ENCODE measurements at places on chromosomes 7 and 10.

GRCh38 chr7:155858521-155859061, 46.3 kb upstream of the SHH start:
- no peak for DNase-seq

GRCh38 chr7:122686360-122686878, 12.5 kb downstream of the RNF133 start:
- no peak for DNase-seq

GRCh38 chr7:132636581-132636980, 60.3 kb upstream of the PLXNA4 start:
- DNase-seq, result no peak

DNA sequence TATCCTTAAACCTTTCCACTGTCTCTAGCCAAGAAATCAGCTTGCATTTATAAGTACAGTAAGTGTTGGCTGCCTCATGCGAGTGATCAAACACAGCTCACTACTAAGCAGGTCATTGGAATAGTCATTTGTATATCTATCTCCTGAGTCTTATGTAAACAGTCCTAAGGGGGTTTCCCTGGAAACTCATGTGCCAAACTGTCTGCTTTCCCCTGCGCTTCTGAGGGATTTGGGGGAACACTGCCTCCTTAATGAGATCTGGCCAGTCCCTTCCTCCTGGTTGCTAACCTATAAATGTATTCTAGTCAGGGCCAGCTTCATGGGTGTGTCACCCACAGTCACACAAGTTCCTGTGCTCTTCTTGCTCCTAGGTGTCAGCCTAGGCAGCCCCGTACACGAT, 133.1 kb downstream of the CD36 start:
- no peak for DNase-seq

- DNase-seq, result no peak
Observed at GRCh38 chr10:23676296-23676695, 237.4 kb downstream of the OTUD1 start.

GRCh38 chr7:98294326-98294725, 12.8 kb downstream of the BRI3 start:
- DNase-seq, result no peak

- DNase-seq, result no peak
Observed at GRCh38 chr10:78081292-78081691, 47.6 kb downstream of the RPS24 start.

DNA sequence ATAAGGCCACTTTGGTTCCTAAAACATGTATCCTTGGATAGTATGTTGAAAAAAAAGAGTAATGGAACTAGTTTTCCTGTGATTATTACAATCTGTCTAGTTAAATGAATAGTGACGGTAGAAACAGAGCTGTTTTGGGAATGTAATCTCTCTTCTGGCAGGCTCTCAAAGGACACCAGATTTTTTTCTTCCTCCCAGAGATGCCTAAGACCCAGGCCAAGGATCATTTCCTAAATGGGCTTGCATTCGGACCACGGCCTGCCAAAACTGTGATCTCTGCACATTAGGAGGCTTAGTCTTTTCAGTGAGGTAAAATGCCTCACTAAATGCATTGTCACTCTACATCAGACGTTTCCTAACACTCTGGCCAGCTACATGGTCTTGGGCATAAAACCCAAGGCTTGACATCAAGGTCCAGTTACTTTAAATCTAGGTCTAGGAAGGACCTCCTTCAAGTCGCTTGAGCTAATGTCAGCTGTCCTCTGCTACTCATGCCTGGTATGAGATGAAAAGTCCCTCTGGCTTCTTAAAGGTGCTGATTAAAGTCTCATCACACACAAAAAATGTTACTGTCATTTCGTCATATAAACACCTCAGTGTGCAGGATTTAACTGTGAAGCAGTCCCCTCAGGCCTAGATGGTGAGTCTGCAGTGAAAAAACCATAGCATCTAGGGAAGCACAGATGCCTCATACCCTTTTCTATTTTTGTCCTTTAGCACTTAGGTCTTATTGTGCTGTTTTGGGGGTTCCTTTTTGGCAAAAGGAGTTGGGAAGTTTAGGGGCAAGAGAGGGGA, 47.7 kb downstream of the DLD start:
- DNase-seq, result no peak

DNA sequence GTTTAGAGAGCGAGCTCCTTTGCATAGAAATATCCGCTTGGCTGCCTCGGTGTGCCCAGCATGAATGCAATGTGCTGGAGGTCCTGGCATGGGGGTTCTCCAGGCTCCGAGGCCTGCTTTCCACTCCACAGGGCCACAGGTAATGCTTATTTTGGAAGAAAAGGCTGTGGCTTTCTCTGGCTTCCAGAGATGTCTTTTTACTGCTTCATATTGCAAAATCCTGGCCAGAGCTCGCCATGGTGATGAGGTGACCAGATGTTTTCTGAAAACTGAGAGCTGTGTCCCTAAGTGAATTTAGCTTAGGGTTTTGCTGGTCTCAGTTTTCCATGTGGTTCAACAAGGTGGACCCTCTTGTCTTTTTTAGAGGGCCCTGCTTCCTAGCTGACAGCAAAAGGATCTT, 65.2 kb downstream of the BMPER start:
- DNase-seq, result no peak

DNA sequence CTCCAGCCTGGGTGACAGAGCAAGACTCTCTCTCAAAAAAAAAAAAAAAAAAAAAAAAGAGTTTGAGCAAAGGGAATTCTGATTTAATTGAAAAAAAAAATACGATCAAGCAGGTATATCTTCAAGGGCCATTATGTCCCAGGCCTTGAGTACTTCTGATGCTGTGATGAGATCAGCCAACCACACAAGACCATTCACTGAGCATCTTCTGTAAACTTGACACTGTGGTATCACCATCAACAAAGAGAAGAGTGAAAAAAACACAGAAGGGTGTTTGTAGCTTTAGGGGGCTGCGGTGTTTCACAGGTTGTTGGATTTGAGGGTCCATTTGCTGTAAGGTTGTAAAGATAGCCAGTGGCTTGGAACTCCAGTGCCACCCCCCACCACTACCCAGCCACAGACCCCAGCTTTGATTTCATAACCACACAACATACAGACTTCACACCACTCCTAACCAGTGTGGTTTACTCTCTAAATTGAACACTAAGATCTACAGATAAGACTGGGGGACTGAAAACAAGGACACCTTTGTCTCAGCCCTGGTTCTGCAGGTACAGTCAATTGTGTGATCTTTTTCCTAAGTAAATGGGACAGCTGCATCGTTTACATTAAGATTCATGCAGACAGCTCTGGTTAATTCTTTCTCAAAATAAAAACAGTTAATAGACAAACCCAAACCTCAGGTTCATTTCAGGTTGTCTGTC, 66.4 kb downstream of the CDC123 start:
- no peak for DNase-seq

GRCh38 chr7:108330227-108330626, 126.0 kb downstream of the NRCAM start:
- no peak for DNase-seq

DNA sequence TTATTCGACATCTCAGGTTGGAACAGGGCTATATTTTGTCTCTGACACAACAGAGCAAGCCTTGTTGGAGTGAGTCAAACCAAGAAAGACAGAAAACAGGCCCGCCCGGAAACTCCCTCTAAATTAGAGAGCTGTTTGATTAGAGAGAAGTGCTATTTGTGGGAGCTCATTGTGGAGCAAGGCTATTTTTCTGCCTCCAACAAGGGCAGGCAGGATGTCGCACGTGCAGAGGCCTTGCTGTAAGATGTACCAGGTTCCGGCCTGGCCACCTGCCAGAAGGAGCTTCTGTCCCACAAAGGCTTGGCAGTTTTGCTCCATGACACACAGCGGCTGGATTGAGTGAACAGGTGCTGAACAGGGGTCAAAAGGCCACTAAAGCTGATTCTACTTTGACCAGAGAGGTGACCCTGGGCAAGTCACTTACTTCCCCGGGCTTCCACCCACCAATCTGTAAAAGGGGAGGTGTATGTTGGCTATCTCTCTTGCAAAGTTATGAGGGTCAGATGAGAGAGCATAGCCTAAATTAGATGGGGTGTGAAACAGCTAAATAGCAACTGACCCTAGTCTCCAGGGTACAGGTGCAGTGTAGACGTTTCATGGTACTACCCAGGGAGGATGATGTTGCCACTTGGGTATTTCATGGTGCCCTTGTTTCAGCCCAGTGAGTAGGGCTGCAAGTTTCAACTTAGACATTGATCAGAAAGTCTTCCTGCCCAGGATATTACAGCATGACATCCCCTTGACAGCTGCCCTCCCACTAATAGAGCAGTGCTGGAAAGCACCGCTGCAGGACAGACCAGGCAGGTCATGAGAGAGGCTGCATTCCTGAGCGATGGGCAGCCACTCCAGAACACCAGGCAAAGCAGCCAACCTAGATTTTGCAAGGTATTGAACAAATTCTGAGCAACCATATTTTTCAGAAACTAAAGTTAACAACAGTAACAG, 62.0 kb downstream of the VSTM4 start:
- no peak for DNase-seq

DNA sequence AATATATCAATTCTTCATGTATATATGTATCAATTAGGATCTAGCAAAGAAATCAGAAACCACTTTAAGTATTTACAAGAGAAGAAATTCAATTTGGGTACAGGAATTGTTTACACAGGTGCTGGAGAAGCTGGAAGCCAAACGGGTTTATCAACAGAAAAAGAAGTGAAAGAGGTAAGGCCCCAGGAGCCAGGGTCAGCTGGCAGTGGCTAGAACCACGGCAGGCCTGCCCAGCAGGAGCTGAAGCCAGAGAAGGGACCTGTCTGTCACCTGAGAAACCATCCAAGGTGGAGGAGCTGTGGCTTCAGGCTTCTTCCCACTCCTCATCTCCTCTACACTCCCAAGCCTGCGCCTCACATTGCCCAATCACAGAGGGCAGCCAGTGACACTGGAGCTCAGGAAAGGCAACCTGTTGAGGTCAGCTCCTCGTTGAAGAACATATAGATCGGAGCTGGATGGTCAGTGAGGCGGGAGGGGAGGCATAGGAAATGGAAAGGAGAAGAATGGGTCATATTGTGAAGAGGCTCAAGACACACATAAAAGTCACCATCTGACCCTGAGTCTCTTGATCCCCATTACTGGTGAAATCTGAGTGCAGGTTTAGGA, 182.6 kb downstream of the REEP3 start:
- no peak for DNase-seq

DNA sequence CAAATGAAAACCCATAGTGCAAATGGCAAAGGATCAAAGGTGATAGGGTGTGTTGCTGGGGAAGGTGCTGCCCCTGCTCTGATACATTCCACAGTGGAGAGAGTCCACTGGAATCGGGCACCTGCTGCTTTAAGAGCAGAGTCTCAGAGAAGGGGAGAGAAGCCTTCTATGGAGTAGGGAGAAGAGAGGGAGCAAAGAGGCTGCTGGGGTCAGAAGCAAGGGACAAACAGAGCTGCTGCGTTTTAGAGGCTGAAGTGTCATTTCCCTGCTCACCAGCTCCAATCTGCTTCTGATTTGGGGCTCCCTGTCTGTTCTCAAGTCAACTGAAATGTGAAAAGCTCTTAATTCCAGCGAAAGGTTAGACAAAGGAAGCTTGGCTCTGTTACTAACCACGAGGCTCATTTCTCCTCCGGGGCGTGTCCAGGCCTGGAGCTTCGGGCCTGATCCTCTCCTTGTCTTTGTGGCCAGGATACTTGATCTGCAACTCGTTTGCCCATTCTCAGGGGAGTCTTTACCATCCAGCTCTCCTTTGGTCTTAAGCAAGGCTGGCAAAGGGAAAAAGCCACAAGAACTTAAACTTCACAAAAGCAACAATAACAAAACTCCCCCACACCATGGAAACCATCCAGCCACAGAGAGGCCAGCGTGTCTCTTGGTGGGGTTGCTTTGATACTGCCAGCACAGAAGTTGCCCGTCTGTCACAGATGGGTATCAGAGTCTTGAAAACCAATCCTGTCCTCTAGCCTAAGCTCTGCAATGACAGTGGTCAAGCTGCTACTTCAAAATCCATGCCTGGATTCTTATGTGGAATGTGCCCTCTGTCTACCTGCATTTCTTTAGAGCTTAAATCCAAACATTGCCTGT, 692.6 kb downstream of the SUGCT start:
- DNase-seq, result no peak

DNA sequence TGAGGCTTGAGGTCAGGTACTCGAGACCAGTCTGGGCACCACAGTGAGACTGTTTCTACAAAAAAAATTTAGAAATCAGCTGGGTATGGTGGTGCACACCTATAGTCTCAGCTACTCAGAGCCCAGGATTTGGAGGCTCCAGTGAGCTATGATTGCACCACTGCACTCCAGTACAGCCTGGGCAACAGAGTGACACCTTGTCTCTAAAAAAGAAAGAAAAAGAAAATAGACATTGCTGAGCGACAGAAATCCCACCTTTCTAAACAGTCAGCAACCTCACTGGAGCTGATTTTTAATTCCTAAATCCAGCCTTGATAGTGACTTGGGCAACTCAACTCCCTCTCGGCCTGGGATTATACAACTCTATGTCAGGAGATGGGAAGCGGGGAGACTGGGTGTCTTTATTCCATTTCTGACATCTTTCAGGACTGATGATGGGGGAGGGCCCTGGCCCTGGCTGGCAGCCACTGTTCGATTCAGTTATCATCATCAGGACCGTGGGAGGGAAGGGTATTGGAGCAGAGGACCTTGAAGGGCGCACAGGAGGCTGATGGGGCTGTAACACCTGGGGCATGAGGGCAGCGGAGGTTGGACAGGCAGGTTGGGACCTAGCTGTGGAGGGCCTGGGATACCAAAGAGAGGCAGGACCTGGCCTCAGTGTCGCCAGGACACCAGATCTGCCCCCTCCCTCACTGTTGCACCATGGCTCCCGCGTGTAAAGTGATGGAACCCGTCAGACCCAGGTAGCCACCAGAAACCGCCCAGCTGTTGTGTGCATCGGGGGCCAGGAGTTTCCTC, 14.7 kb downstream of the HSPB1 start:
- DNase-seq, result no peak

DNA sequence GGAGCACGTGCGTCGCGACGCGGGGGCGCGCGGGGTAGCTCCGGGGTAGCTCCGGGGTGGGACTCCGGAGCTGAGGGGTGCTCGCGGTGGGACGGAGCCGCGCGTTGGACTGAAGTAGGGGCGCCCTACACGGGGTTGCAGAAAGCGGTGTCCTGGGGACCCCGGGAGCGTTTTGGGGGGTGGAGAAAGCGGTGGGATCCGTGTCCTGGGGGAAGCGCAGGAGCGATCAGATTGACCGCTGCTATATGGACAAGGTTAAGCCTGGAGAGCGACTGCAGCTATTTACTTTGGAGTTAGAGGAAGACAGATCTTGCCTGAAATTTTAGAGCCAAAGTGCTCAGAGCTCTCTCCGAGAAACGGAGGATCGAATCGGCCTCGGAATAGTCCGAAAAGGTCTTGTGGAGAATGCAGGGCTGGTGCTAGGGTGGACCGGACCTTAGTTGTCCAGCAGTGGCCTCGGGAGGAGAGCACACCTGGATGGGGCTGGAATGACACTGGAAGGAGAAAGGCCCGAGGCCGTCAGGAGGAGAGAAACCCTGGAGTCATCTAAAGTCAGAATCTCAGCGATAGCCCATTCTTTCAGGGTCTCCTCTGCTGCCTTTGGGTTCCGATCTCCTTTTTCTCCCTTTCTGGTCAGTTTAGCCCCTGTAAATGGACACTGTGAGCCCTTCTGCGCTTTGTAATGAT, 564 bp downstream of the PDSS1 start:
- DNase-seq, result no peak

DNA sequence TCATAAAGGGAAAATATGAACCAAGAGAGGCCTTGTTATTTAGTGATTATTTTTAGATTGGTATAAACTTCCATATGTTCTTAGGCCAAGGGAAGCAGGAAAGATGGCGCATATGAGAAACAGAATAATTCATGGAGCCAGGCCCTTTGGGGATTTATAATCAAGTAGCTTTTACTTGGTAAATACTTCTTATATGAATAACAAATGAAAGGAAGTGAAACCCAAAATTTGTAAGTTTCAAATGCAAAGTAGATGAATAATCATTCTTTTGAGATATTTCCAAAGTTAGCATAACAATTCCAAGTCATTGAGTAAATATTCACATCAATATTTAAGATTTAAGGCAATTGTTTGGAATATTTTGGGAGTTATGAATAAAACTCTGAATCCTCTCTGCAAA, 13.9 kb upstream of the OPTN start:
- DNase-seq, result no peak
